Cerebellar nuclear complex (tissue), 1 donor: ENCODE measurements at places on chromosomes 12 and 14.
A peak's percentile ranks its signal among the peaks of the same experiment; 100 is the strongest.

DNA sequence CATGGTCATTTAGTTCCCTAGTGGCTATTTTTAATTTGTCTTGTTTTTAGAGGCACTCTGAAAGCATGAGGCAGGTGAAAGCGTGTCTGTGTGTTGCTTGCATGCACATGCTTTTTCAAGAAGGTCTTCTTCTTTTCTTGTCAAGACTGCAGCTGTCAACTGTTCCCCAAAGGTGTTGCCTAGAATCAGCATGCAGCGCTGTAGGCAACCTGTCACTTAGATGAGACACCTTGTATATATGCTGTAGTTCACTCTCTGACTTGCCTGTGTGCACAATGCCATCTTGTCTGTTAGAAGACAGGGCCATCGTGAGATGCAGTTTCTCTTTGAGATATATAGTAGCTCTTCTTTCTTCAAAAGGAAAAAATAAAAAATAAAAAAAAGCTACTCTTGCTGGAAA, 885.7 kb downstream of the DIO2 start:
- DNase-seq: no peak

- DNase-seq: no peak
Observed at GRCh38 chr14:96237641-96238040, 18.4 kb upstream of the BDKRB1 start.

GRCh38 chr14:93090826-93091555, 24.7 kb downstream of the ITPK1 start:
- DNase-seq: no peak

- no peak for DNase-seq
Observed at GRCh38 chr12:77323788-77324415, 258.5 kb upstream of the E2F7 start.

DNA sequence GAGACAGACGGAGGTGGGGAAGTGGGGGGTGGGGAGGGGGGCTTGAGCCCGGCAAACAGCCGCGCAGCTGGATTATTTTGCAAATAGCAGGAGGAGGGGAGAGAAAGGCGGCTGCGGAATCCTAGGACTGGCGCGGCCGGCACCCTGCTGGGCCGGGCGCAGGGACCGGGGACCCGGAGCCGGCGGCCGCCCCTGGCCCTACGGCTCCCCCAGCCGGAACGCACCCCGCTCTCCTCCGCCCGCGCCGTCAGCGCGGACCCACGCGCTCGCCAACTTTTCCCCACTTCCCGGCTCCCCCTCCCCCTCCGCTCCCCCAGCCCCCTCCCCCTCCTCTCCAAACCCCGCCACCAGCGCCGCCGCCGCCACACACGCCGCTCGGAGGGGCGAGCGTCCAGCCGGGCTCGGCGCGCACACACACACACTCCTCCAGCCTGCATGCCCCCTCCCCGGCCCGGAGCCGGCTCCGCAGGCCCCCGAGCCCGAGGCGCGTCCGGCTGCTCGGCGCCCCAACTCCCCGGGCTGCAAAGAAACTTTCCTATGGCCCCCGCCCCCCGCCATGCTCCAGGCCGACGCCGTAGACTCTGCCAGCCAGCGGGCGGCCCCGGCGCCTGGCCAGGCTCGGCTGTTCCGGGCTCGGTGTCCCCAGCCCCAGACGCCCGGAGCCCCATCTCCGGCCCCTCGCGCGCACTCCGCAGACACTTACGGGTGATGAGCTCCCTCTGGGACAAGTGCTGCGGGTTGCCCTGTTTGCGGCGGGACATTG, 1.4 kb downstream of the BCL11B start:
- no peak for DNase-seq

DNA sequence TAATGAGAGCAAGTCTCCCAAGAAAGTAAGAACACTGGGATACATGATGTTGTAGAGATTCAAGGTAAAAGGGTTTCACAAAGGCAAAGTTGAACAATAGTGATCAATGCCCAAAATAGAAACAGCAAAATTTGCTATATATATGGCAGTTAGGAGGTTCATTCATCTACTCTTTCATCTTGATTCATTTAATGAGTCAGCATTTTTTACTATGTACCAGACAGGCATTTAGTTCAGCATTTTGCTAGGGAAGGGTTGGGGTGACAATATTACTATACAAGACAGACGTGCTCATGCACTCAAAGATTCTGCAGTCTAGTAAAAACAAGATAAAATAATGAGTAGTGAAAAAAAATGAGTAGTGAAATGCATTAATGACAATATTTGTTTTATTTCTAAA, 264.9 kb upstream of the LMO3 start:
- DNase-seq: no peak

- DNase-seq: no peak
Observed at GRCh38 chr12:109203480-109203879, 87.1 kb downstream of the ACACB start.

DNA sequence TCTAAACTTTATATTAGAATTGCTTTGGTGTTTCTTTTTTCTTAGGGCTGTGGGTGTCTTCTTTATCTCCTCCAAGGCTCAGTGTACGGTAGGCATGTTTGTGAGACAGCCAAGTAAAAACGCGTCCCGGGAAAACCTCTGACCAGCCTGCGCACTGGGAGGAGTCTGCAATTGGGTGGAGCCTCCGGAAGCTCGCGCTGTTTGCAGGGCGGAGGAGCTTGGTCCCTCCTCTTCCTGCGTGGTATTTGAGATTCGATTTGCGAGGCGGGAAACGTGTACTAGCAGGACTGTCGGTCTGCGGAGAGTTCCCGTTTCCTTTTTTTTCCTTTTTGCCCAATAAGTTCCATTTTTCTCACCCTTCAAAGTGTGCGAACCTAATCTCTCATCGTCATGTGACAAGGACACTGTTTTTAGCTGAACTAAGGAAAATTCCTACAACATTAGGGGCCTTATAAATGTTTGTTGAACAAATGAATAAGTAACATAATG, 182.1 kb upstream of the OTX2 start:
- DNase-seq: peak; percentile 0

DNA sequence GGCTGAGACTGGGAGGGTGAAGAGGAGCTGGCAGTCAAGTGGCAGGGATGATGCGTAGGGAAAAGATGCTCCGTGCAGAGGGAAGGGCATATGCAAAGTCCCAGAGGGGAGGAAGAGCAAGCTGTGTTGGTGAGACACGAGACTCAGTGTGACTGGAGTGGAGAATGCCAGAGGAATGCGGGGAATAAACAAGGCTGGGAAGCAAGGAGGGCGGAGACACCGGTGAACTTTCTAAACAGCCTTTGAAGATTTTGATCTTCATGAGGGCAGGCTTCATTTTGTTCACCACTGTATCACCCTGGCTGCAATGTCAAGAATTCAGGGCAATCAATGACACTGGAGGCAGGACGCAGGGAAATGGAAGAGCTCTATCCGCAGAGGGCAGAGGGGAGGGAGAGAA, 535.8 kb downstream of the FUT8 start:
- DNase-seq: no peak

DNA sequence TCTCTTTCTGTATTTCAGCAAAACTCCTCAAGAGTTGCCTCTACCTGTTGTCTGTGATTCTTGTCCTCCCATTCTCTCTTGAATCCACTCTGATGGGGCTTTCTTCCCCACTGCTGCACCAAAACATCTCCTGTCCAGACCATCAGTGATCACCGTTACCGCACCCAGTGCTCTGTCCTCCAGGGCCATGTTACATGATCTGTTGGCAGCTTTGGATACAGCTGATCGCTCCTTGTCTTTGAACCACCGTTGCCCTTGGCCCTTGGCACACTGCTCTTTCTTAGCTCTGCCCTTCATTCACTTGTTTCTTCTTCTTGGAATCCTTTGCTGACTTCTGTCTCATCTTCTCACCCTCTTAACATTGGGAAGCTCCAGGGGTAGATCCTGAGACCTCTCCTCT, 333.7 kb upstream of the FKBP4 start:
- no peak for DNase-seq

DNA sequence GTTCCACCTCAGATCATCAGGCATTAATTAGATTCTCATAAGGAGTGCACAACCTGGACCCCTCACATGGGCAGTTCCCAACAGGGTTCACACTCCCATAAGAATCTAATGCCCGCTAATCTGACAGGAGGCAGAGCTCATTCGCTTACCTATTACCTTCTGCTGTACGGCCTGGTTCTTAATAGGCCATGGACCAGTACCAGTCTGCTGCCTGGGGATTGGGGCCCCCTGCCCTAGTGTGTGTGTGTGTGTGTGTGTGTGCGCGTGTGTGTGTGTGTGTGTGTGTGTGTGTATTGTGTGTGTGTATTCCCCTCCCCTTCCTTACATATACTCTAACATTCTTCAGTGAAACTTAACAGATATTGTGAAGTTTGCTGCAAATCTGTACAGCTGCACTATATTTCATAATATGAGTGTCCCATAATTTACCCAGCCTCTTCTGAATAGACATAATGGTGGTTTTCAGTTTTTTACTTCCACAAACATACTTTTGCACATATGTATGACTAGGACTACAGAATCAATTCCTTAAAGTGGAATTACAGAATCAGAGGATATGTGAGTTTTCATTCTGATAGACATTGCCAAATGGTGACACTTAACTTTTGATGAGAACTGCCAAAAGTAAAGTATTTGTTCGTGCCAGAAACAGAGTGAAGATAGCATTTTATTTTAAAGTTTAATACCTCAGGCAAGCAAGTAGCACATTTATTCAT, 205.2 kb upstream of the EEA1 start:
- no peak for DNase-seq

DNA sequence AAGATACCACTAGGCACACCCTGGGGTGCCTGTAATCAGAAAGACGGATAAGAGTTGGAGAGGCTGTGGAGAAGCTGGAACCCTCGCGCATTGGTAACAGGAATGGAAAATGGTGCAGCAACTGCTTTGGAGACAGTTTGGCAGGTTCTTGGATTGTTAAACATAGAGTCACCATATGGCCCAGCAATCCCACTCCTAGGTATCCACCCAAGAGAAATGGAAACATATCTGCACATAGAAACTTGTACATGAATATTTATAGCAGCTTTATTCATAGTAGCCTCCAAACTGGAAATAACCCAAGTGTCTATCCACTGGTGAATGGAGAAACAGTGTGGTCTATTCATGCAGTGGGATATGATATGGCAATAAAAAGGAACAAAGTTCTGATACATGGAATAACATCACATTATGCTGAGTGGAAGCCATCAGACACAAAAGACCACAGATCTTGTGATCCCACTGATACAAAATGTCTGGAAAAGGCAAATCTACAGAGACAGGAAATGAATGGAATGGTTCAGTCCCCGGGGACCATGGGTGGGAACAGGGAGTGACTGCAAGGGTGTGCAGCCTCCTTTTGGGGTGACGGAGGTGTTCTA, 45.4 kb downstream of the JAG2 start:
- no peak for DNase-seq

DNA sequence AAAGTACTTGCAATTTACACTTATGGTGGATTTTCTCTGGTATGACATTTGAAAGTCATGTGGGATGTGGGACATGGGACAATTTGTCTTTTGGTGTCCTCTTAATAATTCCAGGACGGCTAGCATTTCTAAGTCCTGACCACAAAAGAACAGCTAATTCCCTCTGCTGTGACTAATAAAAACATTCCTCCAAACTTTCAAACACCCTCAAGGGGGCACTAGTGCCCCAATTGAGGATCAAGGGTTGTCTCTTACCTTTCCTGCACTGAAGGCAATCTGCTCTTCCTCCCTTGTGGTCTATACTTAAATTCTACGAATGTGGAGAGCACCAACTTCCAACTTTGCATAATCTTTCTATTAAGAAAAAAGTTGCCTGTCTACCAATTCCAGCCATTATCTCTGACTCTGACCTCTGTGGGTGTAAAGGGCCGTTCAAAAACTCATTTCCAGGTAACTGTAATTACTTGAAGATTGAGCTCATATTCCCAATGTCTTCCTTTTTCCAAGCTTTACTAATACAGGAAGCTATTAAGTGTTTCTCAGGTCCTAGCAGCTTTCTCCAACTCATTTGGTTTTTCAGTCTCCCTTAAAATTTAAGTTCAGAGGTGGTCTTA, 210.2 kb downstream of the PTPRO start:
- no peak for DNase-seq

GRCh38 chr12:26014085-26014484, 55.6 kb downstream of the RASSF8 start:
- no peak for DNase-seq

DNA sequence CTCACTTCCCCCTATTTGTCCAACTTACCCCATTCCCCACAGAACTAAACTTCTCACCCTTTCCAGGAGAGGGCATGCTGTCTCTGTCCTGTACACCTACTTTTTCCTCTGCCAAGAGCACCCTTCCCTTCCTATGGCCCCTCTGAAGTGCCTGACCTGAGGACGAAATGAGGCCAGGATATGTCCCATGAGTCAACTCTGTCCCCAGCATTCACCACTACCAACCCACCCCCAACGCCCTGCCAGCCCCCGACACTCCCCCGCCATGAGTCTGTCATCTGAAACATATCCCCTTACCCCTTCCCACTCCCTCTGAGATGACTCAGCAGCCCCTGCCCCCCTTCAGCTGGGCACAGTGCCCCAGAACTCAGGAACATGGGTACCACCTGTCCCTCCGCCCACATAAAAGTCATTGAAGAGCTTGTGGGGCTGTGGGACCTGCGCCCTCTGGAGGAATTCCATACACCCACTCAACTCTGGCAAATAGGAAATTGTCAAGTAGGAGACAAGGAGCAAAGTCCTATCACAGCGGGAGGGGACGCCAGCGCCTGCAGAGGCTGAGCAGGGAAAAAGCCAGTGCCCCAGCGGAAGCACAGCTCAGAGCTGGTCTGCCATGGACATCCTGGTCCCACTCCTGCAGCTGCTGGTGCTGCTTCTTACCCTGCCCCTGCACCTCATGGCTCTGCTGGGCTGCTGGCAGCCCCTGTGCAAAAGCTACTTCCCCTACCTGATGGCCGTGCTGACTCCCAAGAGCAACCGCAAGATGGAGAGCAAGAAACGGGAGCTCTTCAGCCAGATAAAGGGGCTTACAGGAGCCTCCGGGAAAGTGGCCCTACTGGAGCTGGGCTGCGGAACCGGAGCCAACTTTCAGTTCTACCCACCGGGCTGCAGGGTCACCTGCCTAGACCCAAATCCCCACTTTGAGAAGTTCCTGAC, 26.3 kb downstream of the ITGA7 start:
- no peak for DNase-seq

DNA sequence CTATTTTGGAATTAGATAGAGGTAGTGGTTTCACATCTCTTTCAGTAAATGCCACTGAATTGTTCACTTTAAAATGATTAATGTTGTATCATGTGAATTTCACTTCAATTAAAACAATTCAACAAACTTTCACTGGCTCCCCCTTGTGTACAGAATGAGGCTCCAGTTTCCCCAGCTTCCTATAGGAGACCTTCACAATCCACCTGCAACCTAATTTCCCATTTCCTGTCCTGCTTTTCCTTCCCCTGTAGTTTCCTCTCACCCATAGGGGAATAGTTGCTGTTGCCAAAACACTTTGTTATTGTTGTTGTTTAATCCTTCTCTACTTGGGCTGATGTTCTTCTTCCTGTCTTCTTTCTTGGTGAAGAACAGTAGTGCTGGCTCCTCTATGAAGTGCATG, 59.8 kb downstream of the NPAS3 start:
- no peak for DNase-seq

- DNase-seq: no peak
Observed at GRCh38 chr14:20110438-20110837, at the start of gene OR4K17. Gene OR4K17, plus strand, starts transcription at chr14:20110739. Its CDS starts 6,761 bp downstream, at chr14:20117500.
